Hematopoietic multipotent progenitor cell (in vitro differentiated cells): ENCODE measurements at places on chromosomes 2 and 18.

- DNase-seq, result no peak
Observed at GRCh38 chr18:70411307-70411706, 122.5 kb downstream of the SOCS6 start.

GRCh38 chr2:100334929-100335328 lies 12.6 kb upstream of the LONRF2 start:
- no peak for DNase-seq

DNA sequence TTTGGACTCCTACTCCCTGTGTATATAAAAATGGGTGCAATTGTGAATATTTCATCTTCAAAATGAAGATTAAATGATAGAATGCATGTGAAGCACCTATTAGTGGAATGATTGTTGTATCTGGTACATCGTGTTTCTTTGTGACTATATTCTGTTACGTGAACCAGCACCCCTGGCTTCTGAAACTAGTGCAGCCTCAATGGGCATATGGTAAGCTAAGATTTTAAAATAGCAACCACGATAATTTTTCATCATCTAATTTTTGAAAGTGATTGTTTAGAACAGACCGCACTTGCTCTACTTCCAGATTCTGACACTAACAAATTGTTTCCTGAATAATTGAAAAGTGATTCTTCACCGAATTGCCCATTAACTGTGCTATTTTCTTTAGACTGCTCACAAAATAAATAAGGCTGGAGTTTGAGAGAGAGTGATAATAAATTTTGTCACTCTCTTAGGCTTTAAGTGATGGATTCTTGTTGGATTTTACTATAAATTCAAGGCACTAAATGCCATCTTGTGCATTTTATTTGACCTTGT lies 806.1 kb upstream of the LRATD1 start:
- no peak for DNase-seq

DNA sequence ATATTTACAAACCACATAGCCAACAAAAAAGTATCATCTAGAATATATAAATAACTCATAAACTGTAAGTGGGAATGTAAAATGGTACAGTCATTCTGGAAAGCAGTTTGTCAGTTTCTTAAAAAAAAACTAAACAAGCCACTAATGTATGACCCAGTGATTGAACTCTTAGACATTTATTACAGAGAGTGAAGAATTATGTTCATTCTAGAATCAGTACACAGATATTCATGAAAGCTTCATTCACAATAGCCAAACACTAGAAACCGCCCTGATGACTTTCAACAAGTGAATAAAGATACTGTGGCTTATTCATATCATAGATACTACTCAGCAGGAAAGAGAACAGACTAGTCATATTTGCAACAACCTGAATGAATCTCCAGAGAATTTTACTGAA lies 1541.5 kb downstream of the LRP1B start:
- no peak for DNase-seq

DNA sequence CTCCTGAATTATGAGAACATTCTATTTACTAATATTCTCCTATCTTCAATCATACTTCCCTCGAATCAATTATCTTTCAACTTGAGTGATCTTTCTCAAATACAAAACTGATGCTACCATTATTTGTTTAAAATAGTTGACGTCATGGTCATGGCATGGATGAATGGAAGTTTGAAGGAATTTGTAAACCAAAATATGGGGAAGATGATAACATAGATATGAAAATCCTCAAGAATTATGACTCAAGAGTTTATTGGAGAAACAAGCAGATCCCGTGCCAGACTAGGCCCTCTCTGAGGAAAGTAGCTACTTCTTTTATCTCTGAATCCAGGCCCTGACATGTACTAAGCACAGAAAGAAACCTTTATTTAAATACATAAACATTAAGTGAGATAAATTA lies 270.4 kb upstream of the MC4R start:
- DNase-seq, result no peak

GRCh38 chr2:40260437-40260836 lies 191.5 kb downstream of the SLC8A1 start:
- no peak for DNase-seq
